Stimulated activated naive CD4-positive, alpha-beta T cell (primary cell): ENCODE measurements at places on chromosomes 7 and 10.

- DNase-seq = no peak
Measured at GRCh38 chr10:14757986-14758385, 16.7 kb downstream of the FAM107B start.

- DNase-seq = no peak
Measured at GRCh38 chr7:37108615-37109014, 340.0 kb downstream of the ELMO1 start.

- DNase-seq = no peak
Measured at GRCh38 chr7:123929655-123930054, 4.6 kb downstream of the SPAM1 start.

DNA sequence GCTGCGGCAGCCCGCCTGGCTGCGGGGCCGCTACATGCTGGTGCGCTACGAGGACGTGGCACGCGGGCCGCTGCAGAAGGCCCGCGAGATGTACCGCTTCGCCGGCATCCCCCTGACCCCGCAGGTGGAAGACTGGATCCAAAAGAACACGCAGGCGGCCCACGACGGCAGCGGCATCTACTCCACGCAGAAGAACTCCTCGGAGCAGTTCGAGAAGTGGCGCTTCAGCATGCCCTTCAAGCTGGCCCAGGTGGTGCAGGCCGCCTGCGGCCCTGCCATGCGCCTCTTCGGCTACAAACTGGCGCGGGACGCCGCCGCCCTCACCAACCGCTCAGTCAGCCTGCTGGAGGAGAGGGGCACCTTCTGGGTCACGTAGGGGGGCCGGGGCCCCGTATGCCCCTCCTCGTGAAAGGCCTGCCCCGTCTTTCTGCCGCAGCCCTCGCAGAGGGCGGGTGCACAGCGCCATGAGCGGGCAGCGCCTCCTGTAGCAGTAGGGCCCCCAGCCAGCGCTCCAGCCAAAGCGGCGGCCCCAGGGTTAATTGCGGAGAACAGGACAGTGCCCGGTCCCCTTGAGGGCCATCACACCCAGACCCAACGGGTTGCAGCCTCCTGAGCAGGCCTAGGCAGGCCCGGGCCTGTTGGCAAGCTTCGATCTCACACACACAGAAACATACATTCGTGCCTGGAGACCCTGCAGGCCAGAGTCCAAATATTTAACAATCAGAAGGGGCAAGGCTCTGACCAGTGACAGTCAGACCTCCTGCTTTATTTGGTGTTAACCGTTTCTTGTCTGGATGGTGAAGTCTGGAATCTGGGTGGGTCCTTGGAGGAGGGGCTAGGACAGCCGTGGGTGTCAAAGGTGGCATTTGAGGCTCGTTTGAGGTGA is 44.1 kb downstream of the CHST3 start:
- no peak for DNase-seq

DNA sequence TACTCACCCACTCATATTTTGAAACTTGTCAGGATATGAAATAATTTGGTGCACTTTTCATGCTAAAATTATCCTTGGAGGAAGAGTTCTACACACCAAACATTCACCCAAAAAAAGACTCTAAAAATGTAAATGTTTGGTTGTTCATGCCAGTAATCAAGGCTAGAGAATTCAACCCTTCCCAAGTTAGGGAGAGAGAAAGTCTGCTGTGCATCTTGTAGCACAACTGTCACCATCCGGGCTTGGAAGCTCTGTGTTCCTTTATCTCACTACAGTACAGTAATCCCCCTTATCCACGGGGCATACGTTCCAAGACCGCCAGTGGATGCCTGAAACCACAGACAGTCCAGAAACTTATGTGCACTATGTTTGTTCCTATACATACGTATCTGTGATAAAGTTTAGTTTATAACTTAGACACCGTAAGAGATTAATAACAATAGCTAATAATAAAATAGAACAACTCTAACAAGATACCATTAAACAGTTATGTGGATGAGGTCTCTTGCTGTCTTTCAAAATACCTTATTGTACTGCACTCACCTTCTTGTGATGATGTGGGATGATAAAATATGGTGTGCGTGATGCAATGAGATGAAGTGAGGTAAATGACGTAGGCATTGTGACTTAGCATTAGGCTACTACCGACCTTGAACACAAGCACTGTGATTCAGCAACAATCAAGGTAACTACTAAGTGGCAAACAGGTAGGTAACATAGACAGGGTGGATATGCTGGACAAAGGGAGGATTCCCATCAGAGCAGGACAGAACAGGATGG is 24.6 kb upstream of the HECTD2 start:
- DNase-seq = no peak

- no peak for DNase-seq
Measured at GRCh38 chr10:102083541-102083940, 18.4 kb downstream of the HPS6 start.
